CD4-positive, alpha-beta T cell treated with Interleukin-4 for 1 hour (primary cell): ENCODE measurements at places on chromosomes 3 and 15.

DNA sequence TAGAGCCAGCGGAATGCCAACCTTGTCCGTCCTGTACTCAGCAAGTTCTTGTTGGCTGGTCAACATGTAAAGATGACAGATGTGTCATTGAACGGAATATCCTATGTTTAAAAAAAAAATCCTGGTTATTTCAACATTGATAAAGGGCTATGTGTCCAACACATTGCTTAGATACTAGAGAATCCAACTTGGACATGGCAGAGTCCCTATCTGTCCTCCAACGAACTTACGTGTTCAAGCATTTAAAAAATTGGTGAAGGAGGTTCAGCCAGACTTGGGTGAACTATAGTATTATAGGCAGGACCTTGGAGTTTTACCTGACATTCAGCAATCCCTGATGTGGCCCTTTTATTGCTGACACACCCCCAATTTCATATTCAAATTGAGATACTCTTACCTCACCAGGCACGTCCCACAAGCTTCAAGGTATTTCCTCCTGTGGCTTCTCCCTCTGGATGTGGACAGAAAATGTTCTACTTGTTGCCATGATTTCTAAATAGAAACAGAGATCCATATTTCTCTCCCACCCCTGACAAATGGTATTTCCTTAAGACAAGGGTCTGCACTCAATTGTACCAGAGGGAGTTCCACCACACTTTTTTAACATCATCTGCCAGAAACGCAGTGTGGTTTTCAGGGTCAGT lies 207.7 kb upstream of the TPM1 start:
- DNase-seq = no peak

GRCh38 chr3:170417090-170417489 lies 1.6 kb upstream of the CLDN11 start:
- no peak for DNase-seq

DNA sequence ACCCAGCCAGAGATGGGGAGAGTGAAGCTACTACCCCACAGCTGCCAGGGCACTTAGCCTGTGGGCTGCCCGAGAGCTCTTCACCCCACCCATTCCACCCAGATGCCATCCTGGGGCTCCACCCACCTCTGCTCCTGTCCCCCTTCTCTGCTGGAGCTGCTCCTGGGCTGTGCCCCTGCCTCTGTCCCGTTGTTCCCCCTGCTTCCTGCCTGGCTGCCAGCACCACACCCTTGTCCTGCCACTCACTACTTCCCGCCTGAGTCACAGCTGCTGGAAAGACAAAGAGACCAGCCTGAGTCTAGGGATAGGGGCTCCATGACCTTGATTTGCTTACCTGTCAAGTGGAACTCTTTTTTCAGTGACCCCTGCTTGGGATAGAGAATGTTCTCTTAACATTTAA lies 12.4 kb downstream of the GNAI2 start:
- DNase-seq = no peak

- DNase-seq = peak; percentile 93
Measured at GRCh38 chr15:75738647-75739325, 26.1 kb upstream of the CSPG4 start.

DNA sequence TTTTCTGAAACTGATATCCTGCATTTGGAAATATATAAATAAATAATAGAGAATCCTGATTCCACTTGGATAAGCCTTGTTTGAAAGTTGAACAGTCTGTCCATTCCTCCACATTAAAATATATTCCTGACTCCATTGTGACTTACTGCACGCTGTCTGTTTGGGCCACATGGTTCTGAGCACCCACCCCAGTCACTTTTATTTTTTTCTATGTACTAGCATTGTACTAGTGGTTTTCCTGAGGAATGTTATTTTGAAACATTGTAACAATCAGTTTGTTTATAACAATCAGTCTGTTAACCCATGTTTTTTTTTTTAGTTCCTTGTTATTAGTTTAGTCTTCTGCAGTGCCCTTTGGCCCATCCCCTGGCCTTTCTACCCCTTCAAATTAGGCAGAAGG lies 87.4 kb upstream of the CCNL1 start:
- no peak for DNase-seq

GRCh38 chr15:90161950-90162361 lies 39.2 kb upstream of the SEMA4B start:
- no peak for DNase-seq

DNA sequence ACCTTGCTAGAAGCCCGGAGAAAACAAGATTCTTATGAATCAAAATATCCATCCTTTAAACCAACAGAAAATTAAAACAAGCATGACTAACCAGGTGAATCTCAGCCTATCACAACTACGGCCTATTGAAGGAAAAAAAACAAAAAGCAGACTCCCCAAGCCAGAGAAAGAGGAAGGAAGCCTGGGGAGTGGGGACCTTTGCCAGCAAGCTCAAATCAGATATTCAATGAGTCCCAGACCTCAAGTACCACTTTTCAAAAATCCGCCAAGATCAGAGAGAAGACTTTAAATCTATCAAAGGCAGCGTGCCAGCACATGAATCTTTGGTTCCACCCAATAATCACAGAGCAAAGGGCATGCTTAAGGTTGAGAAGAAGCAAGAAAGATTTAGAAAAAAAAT lies 253.8 kb downstream of the NTRK3 start:
- DNase-seq = no peak

- no peak for DNase-seq
Measured at GRCh38 chr3:100087198-100087597, 27.1 kb downstream of the FILIP1L start.

- DNase-seq = no peak
Measured at GRCh38 chr15:27623560-27624305, 475.4 kb downstream of the OCA2 start.

DNA sequence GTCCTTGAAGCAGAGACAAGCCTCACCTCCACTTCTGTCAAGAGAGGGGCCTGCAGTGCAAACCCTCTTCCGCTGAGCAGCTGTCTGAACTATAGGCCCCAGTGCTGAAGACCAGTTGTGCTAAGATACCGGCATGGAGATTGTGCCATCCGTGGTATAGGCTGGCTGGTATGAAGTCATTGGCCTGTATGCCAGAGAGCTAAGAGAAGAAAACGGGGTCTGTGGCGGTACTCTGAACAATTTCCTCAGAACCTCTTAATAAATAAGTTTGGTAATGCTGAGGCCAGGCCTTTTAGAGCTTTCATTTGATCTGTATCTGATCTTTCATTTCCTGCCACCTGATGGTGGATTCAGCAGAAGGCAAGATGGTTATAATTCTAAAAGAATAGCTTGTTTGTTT lies 123.0 kb downstream of the LRIG1 start:
- no peak for DNase-seq

DNA sequence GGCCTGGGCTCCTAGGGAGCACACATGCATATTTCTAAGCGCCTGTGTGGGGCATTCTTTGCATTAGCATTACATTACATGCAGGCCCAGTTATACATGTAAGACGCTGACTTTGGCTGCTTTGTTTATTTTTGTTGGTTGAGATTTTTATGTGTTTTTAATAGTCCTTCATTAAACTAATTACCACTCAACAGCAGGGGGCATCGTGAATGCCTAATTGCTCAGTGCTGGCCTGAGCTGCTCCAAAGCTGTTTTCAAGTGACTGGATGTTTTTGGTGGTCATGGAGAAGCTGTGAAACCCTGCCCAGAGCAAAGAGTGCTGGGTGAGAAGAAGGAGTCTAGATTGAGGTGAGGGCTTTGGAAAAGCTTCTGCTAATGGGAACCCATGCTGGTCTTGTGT lies 41.5 kb downstream of the GPD1L start:
- DNase-seq = no peak

DNA sequence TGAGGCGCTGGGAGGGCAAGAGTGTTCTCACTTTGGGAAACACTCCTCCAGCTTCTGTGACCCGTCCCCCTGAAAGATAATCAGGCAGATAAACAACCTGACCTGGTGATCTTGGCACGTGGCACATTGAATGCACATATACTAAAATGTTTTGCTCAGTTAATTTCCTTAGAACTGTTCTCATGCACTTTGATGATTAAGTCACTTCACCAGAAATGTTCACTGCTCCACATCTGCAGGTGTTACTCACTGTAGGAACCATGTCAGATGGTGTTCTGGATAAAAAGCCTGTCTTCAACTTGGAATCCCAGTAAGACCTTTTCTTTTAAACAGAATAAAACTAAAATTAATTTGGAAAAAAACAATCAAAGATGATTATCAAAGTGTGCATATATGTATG lies 24.6 kb upstream of the NIPA2 start:
- DNase-seq = no peak

GRCh38 chr3:88180398-88180999 lies 30.7 kb downstream of the C3orf38 start:
- peak; percentile 51 for DNase-seq

DNA sequence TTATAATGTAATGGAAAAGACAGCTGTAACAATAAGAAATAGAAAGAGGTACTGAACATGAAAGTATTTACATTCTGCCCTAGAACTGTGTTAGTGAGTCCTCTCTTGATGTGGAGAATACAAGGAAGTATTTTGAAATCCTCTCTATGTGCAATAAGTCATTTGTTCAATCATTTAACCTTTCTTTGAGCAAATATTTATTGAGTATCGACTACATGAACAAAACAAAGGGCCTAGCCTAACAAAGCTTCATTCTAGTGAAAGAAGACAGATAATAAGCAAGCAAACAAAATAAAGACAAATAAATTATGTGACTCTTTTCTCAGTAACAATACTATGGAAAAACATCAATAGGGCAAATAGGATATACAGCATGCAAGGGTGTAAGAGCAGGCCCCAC lies 354.9 kb upstream of the ATP11B start:
- DNase-seq = no peak

GRCh38 chr15:79886124-79886523 lies 10.7 kb downstream of the MTHFS start:
- DNase-seq = no peak

GRCh38 chr15:31262143-31262530 lies 64.5 kb upstream of the KLF13 start:
- DNase-seq = no peak

DNA sequence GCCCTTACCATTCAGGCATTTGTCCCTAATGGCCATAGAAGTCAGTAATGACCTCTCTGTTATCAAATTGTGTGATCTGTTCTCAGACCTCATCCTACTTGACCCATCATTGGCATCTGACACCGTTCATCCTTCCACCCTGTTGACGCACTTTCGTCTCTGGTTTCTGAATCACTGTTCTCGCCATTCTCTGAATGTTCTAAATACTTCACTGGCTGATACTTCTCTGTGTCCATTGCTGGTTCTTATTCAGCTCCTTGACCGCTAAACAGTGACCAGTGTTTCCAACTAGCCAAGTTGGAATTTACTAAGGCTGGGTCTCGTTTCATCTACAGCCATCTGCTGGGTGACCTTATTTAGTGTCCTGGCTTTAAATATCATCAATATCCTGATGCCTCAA lies 2.2 kb downstream of the ACAD9 start:
- DNase-seq = no peak

DNA sequence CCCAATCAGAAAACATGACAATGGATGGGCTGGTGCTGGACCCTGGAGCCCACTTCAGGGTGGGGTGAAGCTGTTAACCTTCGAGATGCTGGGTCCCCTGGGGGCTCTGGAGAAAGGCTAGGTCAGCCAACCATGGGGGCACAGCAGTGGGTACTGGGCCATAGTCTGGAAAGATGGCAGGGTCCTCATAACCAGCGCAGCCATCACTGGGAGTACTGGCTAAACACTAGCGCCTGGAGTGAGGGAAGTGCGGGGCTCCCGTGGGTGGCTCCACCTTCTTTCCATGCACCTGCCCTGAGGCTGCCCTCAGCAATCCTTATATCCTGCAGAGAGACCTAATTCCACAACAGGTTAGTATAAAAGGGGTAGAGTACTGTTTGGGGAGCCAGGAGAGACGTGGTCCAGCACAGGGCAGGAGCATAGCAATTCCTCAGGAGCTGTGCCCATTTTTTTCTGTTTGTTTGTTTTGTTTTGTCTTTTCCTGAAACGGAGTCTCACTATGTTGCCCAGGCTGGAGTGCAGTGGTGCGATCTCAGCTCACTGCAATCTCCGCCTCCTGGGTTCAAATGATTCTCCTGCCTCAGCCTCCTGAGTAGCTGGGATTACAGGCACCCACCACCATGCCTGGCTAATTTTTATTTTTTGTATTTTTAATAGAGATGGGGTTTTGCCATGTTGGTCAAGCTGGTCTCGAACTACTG lies 122.6 kb upstream of the MEF2A start:
- DNase-seq = no peak

DNA sequence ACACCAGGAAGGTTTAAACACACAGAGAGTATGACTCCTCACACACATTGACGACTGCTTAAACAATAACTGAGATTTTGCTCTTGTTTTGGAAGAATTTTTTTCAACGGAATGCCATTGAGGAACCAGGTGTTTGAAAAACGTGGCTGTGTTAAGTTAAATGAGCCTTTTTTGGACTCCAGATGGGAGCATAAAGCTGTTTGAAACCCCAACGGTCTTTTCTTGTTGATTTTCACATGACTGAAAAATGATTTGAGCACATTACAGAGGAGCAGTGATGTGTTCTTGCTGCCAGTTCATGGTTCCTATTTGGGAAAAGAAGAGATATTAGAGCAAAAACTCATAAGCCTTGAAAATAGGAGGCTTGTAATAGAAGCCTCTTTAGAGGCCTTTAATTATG lies 97.8 kb upstream of the SELENOK start:
- DNase-seq = no peak

- DNase-seq = no peak
Measured at GRCh38 chr15:82647835-82648256, 683 bp upstream of the CPEB1 start.

DNA sequence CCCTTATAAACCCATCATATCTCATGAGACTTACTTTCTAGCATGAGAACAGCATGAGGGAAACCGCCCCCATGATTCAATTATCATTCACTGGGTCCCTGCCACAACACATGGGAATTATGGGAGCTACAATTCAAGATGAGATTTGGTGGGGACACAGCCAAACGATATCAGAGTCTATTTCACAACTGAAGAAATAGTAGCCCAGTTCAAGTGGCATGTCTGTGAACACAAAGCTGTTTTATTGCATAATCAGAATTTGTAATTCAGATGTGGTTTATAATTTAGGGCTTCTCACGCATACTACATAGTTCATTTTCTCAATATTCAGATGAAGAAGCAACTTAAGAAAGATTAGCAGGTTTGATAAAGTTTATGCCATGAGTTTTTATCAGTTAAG lies 1188.0 kb upstream of the ALCAM start:
- no peak for DNase-seq

DNA sequence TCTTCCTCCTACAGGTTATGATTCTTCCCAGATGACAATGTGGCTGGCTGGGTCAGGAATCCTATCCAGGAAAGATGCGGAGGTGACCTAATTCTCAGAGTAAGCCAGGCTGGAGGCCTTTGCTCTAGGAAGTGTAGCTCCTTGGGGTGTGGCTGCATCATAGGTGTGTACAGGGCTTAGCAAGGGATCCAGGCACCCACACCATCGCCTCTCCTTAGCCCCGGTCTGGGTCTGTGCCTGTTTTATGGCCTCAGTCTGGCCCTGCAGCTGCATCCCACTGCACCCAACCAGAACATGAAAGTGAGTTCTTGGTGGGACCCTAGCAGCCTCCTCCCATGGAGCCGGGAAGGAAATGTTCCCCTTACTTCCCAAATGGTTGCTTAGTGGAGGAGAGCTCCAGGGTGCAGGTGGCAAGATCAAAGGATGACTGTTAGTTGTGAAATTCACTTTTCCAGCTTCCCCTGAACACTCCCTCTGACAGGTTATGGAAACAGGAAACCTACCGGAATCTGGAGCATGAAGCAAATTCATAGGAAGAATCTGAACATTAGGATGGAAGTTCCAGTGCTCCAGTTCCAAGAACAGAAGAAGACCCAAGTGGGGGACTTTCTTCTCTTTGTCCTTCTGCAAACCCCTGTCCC lies 2.7 kb upstream of the AMOTL2 start:
- no peak for DNase-seq

- DNase-seq = no peak
Measured at GRCh38 chr15:80864666-80865065, 85.5 kb downstream of the CEMIP start.
